Activated CD4-positive, CD25-positive, alpha-beta regulatory T cell (primary cell): ENCODE measurements at places on chromosomes 5 and 9.

- DNase-seq, result no peak
Observed at GRCh38 chr9:134925011-134925511, 7.3 kb upstream of the FCN1 start.

DNA sequence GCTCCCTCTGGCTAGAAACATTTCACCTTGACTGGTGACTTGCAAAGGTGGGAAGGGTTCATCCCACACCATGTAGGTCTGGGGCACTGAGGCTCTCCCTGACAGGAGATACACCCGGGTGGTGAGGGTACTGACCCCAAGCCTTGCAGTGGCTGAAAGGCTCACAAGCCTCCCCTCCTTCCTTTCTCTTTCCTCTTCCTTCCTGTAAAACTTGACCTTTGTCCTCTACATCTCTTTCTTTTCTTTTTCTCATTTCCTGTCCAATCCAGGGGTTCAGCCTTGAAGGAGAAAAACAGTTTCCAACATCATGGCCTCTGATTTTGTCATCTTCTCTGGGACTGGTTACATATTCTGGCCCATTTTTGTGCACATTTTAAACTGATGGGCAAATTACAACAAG lies 16.6 kb downstream of the FBP2 start:
- DNase-seq, result no peak

DNA sequence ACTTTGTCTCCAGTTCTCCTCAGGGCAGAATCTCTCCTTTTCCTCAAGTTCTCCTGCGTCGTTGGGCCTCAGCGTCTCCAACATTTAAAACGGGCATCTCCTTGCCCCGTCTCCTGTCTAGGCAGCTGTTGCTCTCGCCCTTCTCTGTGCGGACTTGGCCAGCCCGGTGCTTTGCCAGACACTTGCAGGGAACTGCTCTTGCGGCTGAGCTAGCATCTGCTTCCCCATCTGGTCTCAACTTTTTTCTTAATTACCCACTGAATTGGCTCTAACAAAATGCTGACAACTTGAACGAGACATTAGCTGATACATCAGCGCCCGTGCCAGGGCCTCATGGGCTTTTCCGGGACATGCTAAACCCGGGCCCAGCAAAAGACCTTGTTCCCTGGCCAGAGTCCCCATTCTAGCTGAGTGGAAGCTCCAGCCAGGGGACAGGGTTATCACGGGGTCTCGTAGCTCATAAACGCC lies 25.1 kb downstream of the ZNF618 start:
- no peak for DNase-seq

DNA sequence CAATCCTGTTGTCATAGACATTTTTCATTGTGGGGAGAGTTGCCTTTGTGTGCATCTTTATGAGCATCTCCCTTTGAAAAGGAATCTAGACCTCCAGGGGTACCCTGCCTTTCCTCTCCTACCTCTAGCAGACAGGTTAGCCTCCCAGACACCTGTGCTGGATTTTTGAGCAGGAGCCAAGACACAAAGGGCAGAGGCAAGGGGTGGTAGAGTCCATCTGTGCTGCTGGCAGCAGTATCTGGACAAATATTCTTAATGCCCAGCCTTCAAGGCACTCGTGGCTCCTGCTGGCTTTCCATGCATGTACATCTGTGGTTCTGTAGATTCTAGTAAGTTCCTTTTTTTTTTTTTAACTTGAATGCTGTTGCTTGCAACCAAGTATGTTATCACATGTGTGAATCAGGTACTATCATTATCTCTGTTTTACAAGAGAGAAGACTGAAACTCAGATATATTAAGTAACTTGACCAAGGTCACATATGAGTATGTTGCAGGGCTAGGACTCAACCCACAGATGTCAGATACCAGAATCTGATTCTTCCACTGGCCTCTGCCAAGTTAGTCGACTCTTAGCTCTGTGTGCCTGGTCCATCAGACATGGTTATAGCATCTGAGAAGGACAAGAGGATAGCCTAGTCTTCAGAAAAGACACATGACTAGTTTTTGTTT lies 32.9 kb upstream of the GPR151 start:
- DNase-seq, result no peak

DNA sequence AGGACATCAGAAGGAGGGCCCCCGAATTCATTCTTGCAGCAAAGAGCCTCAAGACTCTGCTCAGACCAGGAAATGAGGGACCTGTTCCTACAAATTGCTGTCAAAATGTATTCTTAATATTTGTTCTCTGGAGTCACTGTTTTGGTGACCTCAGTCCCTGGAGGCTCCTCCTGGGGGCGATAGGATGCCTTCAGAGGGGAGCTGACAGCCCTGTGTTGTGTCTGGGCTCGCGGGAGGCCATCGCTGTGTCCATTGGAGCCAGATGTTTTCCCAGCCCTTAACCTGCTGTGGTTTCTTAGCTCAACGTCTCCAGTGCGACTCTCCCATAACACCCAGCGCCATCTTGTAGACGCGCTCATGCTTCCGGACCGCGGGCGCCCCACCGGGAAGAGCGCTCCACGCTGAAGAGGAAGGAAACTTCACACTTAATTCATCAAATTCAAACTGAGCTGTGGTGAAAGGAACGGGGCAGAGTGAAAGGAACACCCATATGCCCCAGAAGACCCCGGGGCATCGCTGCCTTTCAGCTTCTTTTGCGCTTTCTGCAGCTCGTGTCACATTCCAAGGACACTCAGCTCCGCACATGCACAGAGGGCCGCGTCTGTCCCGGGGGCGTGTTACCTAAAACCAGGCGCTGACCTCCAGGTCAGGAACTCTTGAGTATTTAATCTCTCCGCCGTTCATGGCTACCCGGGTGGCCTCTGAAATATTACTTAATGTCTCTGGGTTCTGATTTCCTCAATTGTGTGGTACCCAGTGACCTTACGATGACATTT lies 112.3 kb upstream of the GDNF start:
- no peak for DNase-seq

DNA sequence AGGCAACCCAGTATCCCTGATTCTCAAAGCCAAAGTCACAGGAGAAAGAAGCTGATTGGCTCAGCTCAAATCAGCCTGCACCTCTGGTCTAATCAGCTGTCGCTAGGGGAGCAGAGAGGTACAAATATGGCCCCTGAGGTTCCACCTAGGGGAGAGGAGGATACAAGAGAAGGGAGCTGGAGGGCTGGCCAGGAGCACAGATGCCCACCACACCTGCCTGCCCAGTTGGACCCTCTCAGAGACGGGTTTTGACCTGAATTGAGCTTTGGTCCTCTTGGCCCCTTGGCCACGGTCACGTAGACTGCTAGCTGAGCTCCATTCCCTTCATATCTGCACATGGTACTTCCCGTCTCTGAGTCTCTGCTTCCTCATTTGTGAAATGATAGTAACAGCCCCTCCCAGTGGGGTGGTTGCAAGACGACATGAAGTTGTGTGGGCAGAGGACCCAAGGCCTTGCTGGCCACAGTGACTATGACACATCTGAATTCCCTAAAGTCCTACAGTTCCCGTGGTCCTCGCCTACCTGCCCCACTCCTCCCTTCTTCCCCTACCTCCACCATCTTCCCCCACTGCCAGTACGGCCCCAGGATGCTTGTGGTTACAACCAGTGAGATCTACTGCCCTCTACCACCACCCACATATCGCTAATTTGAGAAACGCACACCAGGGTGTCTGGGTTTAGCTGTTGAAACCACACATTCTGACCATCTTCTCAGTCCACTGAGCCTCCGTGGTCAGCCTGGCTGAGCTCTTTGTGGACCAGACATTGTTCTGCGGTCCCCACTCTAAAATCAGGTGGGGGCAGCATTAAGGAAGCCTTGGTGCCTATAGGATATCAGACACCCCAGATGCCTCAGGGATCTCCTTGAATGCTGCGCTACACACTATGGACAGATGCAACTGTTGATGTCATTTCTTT lies 60.3 kb upstream of the NEK6 start:
- no peak for DNase-seq

- DNase-seq, result no peak
Observed at GRCh38 chr9:78011049-78011448, 20.6 kb downstream of the GNAQ start.

GRCh38 chr5:124997186-124997893 lies 250.9 kb upstream of the ZNF608 start:
- no peak for DNase-seq

GRCh38 chr9:83538172-83538889 lies at the start of gene FRMD3:
FRMD3 (minus strand) TSS chr9:83538401; CDS start chr9:83538231, 170 bp downstream.
- DNase-seq, result no peak

DNA sequence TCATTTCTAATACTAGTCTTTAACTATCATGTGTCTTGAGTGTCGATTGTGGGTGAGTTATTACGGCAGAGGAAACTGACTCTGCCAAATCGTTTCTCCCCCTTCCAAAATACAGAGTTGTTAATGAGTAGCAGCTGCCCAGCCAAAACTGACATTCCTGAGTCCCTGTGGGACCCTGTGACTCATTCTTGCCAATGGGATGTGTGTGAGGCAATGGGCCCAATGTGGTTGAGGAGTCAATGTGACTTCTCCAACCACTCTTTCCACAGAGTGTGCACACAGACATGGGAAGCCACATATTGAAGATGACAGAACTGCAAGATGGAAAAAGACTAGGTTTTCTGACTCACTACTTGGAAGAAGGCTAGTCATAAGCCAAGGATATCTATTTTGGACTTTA lies 434.7 kb downstream of the DTWD2 start:
- no peak for DNase-seq

GRCh38 chr9:72005451-72005850 lies 55.0 kb downstream of the C9orf57 start:
- no peak for DNase-seq

GRCh38 chr5:158484150-158484549 lies 615.6 kb downstream of the EBF1 start:
- no peak for DNase-seq

GRCh38 chr5:80346055-80346454 lies 26.3 kb downstream of the SPZ1 start:
- DNase-seq, result no peak

DNA sequence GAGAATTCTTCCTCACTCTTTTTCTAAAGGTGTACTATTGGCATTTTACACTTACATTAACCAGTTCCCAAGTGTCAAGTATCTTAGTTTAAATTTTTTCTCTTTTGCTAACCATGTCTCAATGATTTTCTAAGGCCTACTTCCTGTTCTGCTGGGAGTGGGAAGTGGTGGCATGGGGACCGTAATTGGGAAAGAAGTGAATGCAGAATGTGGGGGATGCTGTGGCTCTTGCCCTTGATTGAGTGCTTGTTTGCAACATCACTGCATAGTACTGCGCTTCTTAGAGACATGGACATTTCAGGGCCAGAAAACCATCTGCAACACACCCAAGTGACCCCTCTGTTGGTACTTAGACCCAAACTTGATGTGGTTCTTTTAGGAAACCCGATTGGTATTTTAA lies 32.8 kb downstream of the MRRF start:
- no peak for DNase-seq

DNA sequence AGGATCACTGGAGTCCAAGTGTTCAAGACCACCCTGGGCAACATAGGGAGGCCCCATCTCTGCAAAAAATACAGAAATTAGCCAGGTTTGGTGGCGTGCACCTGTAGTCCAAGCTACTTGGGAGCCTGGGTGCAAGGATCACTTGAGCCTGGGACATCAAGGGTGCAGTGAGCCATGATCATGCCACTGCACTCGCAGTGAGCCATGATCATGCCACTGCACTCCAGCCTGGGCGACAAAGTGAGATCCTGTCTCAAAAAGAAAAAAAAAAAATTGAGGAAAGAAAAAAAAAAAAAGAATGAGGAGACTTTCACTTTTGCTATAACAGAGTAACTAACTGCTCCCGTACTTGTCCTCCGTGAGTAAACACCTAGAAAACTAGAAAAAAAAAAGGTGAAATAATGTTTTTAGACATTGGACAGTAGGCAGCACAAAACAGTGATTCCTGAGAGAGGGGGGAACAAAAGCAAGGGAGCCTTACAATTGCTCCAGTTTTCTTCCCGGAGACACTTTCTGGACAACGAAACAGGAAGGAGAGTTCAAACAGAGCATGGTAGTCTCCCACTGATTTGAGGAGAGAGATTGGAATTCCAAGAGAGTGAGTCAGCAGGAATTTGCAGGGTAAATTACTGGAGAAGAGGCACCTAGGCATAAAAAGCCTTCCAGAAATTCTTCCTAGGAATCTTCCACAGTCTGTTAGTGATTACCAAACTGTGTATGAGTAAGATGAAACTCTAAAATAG lies 6.9 kb upstream of the ZBTB5 start:
- DNase-seq, result no peak

- DNase-seq, result no peak
Observed at GRCh38 chr9:136623842-136624183, 38.9 kb upstream of the EGFL7 start.
